Fibroblast of gingiva (primary cell): ENCODE measurements at places on chromosomes 12 and 14.
A peak's percentile ranks its signal among the peaks of the same experiment; 100 is the strongest.

GRCh38 chr12:101200145-101200544 is 9.9 kb downstream of the SLC5A8 start:
- DNase-seq, result no peak

DNA sequence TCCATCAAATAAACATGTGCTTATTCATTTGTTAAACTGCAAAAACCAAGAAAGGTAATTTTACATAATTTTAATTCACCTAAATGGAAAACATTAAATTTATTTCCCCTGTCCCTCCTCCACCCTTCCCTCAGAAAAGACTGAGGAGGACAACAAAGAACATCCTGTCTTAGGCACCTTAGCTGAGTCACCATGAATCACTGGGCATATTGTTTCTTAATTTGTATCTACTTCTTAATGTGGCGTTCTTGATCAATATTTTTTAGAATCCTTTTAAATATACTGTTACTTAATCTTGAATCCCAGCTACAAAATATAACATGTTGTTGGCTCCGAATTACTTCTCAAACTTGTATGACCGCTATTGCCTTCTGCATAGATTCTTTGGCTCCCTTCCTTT is 23.5 kb downstream of the SIX6 start:
- DNase-seq, result no peak

DNA sequence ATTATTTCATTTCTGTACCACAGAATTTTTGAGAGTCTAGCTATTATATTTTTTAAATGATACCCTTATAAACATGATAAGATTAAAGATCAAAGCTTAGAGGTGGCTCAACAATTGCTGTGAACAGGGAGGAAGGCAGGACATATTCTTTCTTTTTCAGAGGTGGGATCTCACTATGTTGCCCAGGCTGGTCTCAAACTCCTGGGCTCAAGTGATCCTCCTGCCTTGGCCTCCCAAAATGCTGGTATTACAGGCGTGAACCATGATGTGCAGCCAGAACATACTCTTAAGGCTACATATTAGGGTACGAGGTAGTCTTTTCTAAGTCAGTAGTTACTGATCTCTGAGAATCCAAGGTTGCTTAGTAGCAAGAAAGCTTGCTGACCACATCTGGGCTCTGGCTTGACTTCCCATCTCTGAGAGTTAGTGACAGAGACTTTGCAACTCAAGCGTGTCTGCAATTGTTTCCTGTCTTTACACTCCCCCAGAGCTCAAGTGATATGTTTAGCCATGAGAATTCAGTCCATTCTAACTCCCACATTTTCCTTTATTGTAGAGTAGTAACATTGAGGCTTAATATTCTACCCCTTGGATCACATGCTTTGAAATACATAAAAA is 8.6 kb downstream of the RAB5B start:
- no peak for DNase-seq

DNA sequence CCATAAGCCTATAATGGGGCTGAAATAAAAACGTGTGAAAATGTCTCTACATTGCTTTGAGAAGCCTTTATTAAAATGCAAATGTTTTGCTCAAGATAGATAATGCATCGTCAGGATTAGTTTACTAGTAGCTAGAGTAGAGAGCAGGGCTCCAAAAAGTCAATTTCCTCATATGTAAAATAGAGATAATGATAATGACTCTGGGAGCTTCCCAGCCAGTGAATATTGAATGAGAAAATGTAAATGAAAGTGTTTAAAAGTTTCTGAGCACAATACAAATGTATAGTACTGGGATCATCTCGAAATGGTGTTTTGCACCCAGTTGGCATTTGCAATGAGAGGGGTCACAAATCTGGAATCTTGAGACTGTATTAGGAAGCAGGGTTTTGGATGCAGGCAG is 135.3 kb downstream of the OTOGL start:
- no peak for DNase-seq

DNA sequence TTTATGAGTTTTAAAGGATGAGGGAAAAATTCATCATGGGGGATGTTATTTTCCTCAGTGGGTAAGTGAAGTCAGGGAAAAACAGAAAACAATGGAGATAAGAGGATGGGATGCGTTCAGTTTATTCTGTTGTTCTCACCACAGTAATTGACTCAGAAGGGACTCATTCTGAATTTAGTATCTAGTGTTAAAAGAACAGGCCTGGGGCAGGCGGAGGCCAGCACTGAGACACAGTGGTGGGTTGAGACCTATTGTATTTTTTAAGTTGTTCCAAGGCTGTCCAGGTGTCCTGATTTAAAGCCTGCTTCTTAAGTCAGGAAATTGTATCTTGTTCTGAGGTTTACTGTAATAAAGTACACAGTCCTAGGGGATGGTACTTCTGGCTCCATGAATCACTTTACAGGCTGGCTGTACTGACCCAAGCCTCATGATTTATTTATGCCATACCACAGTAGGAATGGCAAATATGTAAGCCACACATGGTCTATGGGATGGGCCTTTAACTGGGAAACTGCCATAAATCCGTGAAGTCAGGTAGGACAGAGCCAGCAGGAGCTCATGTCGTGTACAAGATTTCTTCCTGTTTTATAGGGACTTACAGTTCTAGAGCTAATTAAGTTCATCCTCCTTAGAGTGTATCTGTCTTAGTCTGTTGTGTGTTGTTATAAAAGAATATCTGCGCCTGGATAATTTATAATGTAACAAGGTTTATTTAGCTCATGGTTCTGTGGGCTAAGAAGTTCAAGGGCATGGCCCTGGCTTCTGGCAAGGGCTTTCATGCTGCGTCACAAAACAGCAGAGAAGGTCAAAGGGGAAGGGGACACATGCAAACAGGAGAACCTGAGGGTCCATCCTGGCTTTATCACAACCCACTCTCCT is 244.1 kb downstream of the FBXL14 start:
- DNase-seq, result peak; percentile 70

- peak; percentile 66 for DNase-seq
Observed at GRCh38 chr14:68694516-68695235, 98.2 kb downstream of the ZFP36L1 start.

GRCh38 chr12:31773867-31774266 is 45.0 kb upstream of the AMN1 start:
- no peak for DNase-seq

- no peak for DNase-seq
Observed at GRCh38 chr12:96786791-96787190, 120.3 kb upstream of the NEDD1 start.

GRCh38 chr14:74204491-74204890 is 34.8 kb upstream of the VSX2 start:
- DNase-seq, result no peak

DNA sequence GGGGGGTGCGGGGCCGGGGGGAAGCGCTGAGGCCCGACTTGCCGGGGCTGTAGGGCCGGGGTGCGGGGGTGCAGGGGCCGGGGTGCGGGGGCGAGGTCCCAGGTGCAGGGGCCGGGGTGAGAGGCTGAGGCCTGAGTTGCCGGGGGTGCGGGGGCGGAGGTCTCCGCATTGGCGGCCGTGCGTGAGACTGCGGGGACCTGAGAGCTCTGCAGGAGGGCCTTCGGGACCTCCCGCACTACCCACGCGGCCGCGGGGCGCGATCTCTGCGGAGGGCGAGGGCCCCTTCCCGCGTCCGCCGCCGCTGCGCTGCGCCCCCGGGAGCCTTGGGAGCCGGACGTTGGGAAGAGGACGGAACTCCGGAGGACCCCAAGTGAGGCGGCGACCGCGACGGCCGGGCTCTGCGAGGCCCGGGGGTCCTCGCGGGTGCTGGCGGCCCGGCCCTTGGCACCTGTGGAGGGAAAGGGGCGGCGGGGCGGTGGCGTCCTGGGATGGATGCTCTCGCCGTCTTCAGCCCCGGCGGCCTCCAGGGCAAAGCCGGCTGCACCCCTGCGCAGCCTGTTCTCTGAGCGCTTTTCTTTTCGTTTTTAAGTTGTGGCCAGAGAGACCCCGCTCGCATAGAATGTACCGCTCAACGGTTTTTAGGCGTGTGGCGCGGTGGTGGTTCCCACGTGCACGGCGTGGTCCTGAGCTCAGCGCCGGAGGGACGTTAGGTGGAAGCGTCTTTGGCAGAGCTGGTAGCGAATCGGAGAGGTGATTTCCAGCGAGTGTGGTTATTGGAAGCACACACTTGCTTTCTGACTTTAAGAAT is 1.3 kb downstream of the PIWIL1 start:
- no peak for DNase-seq

GRCh38 chr12:132186857-132187620 is 42.8 kb downstream of the NOC4L start:
- DNase-seq, result no peak

DNA sequence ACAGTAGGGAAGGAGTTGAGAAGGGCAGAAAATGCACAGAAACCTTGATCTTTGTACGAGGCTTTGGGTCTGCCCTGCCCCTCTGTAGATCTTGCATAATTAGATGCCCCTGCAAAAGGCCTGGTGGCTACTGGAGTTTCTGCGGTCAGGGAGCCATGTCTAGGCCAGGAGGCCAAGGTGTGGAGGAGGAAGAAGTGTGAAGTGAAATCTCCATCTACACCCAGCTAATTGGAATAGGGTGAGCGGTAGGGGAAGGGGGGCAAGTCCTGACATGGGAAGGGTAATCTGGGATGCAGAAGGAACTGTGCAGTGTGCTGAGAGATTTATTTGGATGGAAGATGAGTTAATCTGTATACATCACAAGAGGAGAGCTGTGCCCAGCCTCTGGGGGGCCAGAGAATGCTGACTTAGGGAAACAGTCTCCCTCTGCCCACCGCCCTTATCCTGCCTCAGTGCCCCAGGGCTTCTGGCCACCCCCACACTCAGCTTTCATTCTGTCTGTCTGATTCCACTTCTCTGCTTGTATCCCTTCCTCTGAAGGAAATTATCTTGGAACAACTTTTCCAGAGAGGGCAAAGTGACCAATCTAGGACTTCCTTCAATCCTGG is 5.4 kb downstream of the CYP27B1 start:
- no peak for DNase-seq

DNA sequence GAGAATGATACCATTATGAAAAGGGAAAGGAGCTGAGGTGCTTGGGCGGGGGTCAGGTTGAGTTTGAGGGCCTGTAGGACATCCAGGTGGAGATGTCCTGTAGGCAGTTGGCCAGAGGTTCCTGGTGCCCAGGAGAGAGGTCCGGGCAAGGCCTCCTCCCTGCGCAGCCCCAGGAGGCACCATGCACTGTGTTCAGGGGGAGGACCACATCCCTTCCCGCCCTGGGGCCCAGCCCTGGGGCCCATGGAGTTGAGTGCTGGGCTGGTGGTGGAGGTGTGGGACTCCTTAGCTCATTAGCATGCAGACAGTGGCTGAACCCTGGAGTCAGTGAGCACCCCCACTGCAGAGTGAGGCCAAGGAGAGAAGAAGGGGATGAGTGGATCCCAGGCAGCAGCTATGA is 5.7 kb upstream of the FAIM2 start:
- DNase-seq, result no peak

GRCh38 chr12:94806617-94807016 is 156.3 kb upstream of the TMCC3 start:
- DNase-seq, result no peak

GRCh38 chr14:91817566-91818325 is 49.6 kb downstream of the TC2N start:
- no peak for DNase-seq

- DNase-seq, result no peak
Observed at GRCh38 chr14:103341250-103342129, 7.5 kb downstream of the EIF5 start.

GRCh38 chr12:48695859-48696258 is 13.8 kb upstream of the KANSL2 start:
- DNase-seq, result no peak

GRCh38 chr14:24072436-24072835 is 1.1 kb downstream of the CPNE6 start:
- no peak for DNase-seq

DNA sequence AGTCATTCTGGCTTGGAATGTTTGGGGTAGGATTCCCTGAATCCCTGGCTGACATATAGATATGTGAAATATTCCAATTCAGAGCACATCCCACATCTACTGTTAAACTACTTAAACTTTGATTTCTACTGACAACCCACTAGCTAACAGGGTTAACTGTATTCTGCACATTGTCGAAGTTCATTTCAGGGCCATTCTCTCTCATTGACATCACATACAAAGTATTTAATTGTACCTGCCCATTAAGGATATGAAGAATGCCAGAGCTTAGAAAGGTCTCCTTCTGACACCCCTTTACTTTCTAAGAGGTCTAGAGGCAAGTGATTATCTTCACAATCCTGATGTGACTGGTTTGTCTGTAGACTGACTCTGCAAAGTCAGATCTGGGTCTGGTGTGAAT is 2.8 kb upstream of the DCN start:
- DNase-seq, result no peak

- no peak for DNase-seq
Observed at GRCh38 chr12:3216097-3216496, 138.9 kb downstream of the TSPAN9 start.

DNA sequence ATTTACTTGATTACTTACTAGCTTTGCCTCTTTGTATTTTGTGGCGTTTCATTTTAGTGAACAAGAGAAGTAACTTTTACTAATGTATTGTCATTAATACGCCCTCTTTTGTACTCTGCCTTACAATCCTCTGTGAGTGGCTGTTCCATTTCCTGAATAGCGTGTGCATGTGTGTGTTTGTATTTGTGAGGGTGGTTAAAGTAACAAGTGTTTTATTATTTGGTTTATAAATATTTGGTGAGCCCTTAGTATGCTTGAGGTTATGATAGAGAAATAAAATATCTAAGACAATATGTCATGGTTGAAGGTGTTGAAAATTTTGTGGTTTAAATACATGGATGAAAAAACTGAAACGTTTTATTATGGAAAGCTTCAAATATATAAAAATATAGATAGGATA is 71.7 kb upstream of the REP15 start:
- no peak for DNase-seq

DNA sequence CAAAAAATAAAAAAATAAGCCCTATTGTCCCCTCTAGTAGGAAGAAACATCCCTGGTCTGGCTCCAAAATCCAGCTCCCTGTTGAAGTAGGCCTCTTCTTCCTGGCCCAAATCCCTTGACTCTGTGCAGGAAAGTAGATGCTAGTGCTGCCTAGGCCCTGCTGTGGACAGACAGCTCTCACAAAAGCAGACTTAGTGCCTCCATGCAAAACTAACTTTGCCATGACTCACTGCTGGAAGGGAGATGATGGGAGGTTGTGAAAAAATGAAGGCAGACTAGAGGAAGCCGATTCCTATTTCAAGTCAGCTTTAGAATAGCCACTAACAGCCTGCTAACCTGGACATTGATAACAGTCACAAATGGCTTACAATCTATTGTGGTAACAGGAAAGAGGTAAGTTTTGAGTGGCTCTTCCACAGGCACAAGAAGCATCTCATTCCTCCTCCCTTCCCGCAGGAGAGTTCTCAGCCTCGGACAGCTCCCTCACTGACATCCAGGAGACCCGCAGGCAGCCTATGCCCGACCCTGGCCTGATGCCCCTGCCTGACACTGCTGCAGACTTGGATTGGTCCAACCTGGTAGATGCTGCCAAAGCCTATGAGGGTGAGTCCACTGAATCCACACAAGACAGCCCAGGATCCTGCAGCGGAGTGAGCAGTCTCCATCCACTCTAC is 198.9 kb upstream of the RGS6 start:
- DNase-seq, result peak; percentile 36

DNA sequence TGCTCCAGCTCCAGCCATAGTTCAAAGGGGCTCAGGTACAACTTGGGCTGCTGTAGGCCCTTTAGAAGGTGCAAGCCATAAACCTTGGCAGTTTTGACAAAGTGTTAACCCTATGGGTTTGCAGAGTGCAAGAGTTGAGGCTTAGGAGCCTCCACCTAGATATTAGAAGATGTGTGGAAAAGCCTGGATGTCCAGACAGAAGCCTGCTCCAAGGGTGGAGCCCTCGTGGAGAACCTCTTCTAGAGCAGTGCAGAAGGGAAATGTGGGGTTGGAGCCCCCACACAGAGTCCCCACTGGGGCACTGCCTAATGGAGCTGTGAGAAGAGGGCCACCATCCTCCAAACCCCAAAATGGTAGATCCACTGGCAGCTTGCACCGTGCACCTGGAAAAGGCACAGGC is 45.1 kb downstream of the RPS29 start:
- no peak for DNase-seq

- DNase-seq, result no peak
Observed at GRCh38 chr12:91677556-91677955, 468.1 kb downstream of the BTG1 start.
